ENCODE measurements at places on chromosomes 12 and 14. TPM values are rescaled to one million over a fixed set of nuclear protein-coding genes. Genes with fewer than 3 reads are reported as not detected.

GRCh38 chr14:75340921-75341320, 62.3 kb downstream of the FOS start:
- DNase-seq: peak; percentile 67
- no peaks in the 10 kb centered on the region for H3K36me3 ChIP-seq
- H3K27ac ChIP-seq: peak overlapping the region; percentile 63
- no peak overlapping the region for H3K4me3 ChIP-seq

GLIPR1L1 gene
- not detected for polyA plus RNA-seq

MRPS35 gene
- 42.8 TPM for polyA plus RNA-seq

ADAM21 gene
- polyA plus RNA-seq: not detected
